NCI-H1417 treated with DMSO at 0.1 percent for 48 hours (cell line): ENCODE measurements at places on chromosomes 2 and 18.

- no peak for DNase-seq
Observed at GRCh38 chr2:27154488-27154887, 5.7 kb downstream of the TCF23 start.

DNA sequence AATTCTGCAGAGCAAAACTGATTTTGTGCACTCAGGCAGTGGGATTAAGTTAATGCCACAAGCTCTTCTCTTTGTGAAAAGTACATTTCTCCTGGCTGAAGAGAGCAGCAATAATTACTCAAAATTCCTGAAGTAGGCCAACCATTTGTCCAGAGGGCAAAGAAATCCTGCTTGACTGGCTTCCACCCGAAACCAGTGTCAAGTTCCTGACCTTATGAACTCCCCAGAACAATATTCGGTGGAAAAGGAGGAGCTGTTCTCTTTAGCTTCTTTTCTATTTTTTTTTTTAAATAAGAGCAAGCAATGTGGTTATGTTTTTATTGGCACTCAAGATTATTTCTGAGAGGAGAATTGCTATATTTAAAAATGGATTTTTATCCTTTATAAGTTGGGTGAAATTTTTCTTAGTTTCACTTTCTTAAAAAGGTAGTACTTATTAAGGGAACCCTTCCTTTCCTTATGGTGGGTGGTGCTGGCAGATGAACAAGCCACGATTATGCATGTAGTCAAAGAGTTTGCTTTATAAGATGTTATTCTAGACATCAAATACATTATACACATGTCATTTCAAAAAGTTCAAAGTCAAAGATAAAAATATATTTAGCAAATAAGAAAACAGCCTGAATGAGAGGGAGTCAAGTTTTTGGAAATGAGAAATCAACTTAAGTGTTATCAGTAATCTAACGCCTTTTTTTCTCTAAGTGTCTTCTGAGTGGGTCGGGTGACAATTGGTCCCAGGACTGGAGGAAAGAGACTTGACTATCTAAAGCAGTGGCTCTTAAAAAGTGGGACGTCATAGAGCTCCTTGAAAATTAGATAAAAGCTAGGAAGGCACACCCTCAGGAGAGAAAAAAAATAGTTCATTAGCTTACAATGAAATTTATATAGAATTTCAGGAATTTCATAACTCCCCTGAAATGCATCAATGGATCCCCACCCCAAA, 194.5 kb downstream of the IKZF2 start:
- DNase-seq = no peak

DNA sequence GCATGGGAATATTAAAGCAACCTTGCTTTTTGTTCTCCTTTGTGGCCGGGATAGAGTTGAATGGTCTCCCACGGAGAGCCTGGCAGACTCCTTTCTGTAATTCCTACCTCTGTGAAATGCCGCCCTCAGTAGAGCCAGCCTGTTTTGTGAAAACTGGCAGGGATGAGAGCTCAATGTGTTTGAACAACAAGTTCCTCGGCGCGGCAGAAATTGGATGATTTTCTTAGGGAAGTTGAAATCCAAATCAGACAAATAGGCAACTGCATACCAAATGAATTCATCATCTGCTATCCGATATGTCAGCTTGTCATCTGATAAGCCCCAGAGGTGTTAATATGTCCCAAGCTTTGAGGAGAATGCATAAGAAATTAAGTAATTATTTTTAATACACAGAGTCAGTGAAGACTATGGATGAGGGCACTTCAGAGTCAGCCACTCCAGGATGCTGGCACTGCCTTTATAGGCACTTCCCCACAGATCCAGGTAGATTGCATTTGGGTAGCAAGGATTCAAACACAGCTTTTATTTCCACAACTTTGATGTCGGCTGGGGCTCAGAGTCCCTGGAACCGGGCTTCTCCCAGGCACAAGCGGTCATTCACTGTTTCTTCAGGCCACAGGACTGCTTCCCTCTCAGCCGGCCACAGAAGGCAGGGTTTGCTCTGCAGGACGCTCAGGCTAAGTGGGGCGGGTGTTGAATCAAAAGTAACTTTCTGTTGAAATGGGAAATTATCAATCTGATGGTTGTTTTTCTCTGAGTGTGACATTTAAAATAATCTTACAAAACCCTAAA, 82.8 kb upstream of the REV1 start:
- no peak for DNase-seq

- no peak for DNase-seq
Observed at GRCh38 chr2:128233790-128234395, 84.8 kb downstream of the HS6ST1 start.

GRCh38 chr2:179837408-179837807, 24.0 kb downstream of the ZNF385B start:
- DNase-seq = no peak

DNA sequence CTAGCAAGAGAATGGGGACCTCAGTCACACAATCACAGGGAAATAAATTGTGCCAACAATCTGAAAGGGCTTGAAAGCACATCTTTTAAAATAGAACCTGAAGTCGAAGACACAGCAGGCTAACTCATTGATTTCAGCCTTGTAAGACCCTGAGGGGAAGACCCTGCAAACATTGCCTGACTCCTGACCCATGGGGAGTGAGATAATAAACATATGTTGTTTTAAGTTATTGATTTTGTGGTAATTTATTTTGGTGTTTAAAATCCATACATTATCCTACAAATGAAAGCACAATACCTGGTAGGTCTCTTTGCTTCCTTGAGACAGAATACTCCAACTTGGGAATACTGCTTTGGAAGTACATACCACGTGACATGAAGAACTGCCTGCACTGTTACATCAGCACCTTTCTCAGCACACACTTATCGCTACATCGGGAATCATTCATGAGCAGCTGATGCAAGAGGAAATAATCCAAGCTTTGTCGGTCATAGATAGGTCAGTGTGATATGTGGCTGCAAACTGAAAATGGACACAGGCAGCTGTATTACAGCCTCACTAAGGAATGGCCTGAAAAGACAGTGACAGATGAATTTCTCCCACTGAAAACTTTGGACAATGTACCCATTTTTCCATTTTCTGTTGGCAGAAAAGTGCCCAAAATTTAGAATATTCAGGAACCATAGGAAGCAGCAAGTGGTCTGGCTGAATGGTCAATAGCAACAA, 494.5 kb upstream of the MAP2 start:
- DNase-seq = no peak

DNA sequence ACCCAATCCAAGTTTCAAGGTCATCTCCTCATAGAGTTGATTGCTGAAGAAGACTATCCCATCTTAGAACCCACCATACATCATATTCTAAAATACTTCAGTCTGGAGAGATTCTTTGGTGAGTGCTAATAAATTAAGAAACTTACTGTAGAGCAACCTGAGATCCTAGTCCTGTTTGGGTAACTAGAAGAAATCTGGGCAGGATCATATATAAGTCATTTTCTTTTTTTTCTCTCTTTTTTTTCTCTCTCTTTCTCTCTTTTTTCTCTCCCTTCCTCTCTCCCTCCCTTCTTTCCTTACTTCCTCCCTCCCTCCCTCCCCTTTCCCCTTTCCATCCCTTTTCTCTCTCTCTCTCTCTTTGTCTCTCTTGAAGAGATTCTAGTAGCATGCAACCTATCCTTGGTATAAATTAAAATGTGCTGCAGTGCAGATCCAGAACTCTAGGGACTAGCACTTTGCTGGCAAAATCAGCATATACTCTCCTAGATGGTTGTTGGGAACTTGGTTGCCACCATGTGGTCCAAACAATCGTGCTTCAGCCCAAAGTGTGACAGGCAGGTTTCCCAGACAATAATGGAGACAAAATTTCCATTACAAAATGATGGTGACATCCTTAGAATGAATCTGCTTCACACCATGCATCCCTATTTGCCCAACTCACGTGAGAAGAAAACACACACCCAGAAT, 399.4 kb upstream of the CELF4 start:
- no peak for DNase-seq

GRCh38 chr2:120738117-120738516, 2.4 kb downstream of the GLI2 start:
- no peak for DNase-seq

GRCh38 chr2:23464156-23464555, 79.2 kb downstream of the KLHL29 start:
- DNase-seq = no peak

GRCh38 chr2:26058390-26058789, 24.5 kb downstream of the RAB10 start:
- DNase-seq = no peak

DNA sequence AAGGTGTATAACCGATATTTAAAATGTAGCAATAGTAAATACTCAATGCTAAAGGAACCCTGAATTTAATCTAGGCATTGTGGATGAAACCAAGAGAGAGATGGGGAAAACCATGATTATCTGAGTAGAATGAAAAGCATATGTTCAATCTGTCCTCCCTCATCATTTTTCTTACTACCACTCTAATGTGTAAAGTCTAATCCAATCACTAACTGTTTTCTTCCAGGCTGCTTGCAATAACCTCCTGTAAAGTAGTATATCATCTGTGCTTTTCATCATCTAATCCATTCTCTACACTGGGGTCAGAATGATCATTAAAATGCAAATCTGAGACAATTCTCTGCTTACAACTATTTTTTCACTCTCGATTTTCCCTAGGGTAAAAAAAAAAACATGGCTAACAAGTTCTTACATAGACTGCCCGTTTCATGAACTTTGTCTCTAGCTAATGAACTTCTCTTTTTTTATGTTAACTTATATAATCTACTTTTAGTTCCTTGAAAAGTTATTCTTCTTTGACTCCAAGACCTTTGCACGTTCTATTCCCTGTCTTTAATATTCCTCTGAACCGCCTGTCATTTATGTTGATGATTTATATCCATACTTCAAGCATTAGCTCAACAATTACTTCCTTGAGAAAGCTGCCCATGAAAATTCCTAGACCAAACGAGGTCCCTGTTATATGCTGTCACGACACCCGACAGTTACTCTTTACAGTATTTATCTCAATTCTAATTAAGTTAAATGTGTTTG, 94.7 kb upstream of the SLC8A1 start:
- no peak for DNase-seq
